ENCODE measurements at places on chromosomes 16 and 17.
A peak's percentile ranks its signal among the peaks of the same experiment; 100 is the strongest.

GRCh38 chr17:31900877-31901276, 631 bp downstream of the UTP6 start:
- DNase-seq: no peak

- no peak for DNase-seq
Observed at GRCh38 chr17:55172612-55173011, 92.1 kb upstream of the HLF start.

DNA sequence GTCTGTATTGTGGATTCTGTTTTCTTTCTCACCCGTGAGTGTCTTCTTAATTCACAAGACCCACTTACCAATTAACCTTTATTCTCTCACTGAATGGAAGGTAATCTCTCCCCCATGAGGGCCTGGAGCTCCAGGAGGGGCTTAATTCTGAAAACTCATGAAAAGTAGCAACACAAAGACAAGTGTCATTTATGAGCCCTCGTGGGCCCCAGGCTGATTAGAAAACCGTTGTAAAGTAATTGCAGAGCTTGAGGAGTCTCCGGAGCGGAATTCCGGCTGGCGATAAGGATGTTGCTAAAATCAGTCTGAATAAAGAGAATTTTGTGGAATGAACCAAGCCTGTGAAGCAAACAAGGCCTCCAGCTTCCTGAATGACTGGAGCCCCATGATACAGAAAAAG, 301.5 kb downstream of the HAPSTR1 start:
- DNase-seq: no peak

- no peak for DNase-seq
Observed at GRCh38 chr17:78665952-78666920, 89.0 kb upstream of the DNAH17 start.

- DNase-seq: no peak
Observed at GRCh38 chr17:66466840-66467367, 164.5 kb downstream of the PRKCA start.

GRCh38 chr17:49414271-49414621, 436 bp downstream of the PHB1 start:
- DNase-seq: no peak

GRCh38 chr17:58337600-58338453, 9.2 kb upstream of the TSPOAP1 start:
- peak; percentile 94 for DNase-seq

DNA sequence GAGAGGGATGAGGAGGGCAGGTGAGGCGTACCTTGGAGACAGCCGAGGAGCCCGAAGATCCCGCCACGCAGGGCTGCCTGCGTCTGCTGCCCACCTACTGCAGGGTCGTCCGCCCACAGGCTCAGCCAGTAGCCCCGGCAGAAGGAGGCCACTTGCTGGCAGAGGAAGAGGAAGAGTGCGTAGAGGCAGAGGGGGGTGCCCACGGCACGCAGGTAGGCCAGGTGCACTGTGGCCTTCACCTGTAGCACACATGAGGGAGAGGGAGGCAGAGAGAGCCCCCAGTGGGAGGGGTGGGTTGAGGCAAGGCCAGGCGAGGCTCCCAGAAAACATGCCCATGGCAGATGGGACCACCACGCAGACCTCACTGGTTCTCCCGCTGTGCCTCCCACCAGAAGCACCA, 53.7 kb downstream of the ABCC6 start:
- DNase-seq: no peak

DNA sequence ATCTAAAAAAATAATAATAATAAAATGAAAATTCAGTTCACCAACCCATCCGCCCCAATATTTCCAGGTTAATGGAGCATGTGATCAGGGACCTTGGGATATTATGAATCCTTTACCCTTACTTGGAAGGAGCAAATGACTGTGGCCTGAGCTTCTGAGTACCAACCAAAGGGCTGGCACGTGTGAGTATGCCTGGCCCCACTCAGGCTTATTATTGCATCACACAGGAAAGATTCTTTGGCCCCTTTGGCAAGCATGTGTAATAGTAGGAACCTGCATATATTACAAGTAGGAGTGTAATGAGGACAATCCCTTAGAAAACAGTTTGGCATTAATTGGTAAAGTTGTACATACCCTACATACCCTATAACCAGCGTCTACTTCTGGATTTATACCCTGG, 7.2 kb upstream of the C17orf78 start:
- DNase-seq: no peak

GRCh38 chr17:43753493-43754129, 5.0 kb downstream of the SOST start:
- DNase-seq: no peak

GRCh38 chr17:42387661-42388380, 421 bp downstream of the STAT3 start:
- DNase-seq: no peak

DNA sequence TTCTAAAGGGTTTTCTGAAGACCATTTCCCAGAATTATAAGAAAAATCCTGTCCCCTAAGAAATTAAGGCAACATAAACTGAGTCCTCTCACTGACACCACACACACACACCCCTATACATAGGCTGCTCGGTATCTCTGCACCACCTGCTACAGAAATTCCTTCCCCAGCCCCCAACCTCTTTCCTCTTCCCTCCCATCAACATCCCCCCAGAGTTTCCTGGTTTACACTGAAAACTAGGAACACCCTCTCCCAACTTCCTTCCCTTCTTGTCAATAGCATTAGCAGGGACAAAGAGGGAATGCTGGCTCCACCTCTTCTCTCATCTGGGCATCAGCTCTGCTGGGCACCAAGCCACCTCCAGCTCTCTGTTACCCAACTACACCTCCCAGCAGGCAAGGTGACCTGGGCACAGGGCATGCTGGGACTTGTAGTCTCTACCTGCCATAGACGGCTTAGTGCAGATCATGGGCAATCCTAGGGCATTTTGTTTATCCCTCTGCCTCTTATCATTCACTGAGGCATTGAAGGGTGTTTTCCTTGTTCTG, 15.7 kb downstream of the CAVIN1 start:
- DNase-seq: peak; percentile 90

- DNase-seq: no peak
Observed at GRCh38 chr17:36760425-36760824, 159.0 kb downstream of the MRM1 start.

GRCh38 chr17:66549731-66550207, 247.4 kb downstream of the PRKCA start:
- no peak for DNase-seq

GRCh38 chr16:85569615-85570212, 43.4 kb upstream of the GSE1 start:
- DNase-seq: no peak

GRCh38 chr16:3183445-3184139, 4.4 kb upstream of the OR1F1 start:
- no peak for DNase-seq

GRCh38 chr16:76943921-76944320, 247.1 kb upstream of the MON1B start:
- DNase-seq: no peak

DNA sequence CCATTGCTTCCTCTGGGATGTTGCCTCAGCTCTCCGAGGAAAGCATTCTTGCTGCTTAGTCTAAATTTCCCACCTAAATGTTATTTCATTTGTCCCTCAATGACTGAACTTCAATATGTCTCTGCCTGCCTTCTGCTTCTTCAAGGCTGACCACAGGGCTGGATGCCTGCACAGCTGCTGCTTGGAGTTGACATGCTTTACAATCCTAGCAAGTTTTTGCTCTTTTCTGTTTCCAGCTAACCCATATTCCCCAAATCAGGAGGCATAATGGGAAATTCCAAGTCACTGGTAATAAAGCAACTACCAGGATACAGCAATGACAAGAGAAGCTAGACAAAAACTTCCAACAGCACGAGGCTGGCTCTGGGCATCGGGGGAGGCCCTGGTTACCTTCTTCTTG, 48.9 kb downstream of the GTF3C1 start:
- DNase-seq: no peak

GRCh38 chr16:89805136-89805905, 11.1 kb downstream of the FANCA start:
- DNase-seq: no peak

- DNase-seq: no peak
Observed at GRCh38 chr17:77282524-77283515, 142.1 kb downstream of the SEC14L1 start.

- peak; percentile 78 for DNase-seq
Observed at GRCh38 chr16:15857724-15858560, 1.1 kb upstream of the MYH11 start.

DNA sequence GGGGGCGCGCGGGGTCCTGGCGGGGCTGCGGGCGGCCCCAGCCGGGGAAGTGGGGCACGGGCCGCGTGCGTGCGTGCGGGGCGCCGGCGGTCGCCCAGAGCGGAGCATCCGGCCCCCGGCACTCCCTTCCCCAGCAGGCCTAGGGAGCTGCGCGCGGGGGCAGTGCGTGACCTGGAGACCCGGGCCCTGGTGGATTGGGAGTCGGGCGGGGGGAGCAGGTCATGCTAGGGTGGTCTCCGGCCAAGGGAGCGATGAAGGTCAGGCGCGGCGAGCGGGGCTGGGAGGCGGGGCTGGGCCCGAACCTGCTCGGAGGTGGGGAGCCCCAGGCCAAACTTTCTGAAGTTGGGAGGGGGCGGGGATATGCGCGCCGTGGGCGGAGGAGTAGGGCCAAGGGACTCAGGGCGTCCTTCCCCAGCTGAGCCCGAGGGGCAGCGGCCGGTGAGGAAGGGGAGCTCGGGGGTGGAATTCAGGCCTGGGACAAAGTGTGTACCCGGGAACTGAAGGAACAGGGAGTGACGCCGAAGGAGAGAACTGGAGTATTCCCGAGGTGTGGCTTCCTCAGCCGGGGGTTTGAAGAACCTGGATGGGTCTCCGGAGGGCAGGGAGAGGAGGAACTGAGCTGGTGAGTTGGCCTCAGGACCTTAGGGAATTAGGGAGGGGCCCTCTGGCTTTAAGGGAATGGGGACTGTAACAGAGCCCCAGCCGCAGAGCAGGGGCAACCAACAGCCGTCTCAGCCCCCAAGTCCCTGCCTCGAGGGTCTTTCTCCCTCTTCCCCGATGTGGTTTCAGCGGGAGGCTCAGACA, 589 bp downstream of the XYLT2 start:
- no peak for DNase-seq

DNA sequence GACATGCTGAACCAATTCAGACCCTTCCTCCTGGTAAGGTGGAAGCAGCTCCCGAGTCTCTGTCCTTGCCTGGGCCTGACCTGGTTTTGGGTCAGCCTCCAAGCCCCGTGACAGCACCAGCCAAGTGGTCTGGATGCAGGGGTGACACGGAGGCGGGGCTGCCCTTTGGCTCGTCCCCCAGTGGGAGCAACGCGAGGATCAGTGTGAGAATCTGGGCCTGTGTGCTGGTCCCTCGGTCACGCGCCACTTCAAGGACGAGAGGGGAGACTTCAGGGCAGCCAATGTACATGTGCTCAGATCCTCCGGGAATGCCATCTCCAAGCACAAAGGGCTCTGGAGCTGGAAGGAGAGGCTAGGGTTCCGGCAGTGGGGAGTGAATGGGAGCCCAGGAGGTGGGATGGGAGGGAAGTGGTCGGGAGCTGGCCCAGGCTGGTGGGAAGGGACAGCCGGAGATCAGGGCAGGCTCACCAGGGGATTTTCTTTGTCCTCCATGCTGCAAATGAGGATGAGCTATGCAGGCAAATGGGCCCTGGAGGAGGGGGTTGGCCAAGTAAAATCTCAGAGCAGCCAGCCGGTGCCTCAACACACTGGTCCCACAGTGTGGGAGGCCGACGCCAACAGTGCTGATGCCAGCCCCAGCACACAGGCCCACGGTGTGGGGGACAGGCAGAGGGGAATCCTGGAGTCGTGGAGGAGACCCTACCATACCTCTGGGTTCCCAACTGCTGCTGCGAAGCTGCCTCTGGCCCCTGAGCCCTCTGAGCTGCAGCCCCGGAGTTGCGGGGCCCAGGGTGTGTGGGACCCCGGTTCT, 4.2 kb upstream of the NDRG4 start:
- DNase-seq: peak; percentile 79

DNA sequence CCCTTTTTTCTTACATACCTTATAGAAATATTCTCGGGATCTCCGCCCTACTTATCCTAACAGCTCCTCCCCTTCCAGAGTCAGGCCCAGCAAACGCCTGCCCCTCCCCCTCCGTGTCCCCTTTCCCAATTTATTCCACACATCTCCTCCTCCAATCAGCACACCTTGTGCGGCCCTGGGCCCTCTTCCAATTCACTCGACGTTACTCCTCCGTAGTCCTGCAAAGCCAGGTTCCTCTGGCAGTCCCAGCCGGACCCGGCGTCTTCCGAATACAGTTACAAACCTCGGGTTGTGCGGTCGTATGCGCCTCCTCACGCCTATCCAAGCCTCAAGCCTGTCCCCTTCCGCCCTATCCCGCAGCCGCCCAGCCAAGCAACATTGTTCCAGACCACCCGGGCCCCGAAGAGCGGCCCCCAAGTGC, 677 bp downstream of the CBX1 start:
- peak; percentile 73 for DNase-seq

DNA sequence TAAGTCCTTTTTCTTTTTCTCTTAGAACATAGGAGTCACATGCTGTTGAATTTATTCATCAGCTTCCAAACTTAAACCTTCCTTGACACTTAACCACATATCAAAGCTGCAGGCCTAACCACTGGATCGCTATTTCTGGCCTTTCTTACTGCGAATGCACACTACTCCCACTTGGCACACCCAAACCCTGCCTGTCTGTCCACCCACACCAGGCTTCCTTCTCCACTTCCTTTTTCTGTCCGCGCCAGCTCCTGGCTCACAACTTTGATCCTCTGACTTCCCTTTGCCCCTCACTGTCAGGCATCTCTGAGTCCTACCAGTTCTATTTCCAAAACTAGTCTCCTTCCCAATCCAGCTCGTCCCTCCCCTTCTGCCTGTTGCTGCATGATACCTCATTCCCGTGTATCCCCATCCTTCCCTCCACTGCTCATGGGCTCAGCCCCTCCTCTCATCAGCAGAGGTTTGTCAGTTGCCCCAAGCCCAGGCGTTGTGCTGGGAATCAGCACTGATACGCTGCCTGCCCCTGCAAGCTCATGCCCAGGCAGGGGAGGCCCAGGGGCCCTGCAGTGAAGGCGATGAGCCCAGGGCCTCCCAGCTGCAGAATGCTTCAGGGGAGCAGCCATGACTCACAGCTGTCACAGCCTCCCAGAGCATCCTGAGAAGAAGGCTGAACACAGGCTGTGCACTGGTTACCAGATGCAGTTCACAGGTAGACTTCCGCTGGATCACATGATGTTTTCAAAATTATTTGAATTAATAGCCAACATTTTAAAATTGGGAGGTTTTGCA, 179.8 kb downstream of the KATNIP start:
- DNase-seq: no peak

Data from Right ventricle myocardium inferior (tissue), 1 donor.